ENCODE measurements at places on chromosomes 2 and 18. TPM values are rescaled to one million over a fixed set of nuclear protein-coding genes. Genes with fewer than 3 reads are reported as not detected.
A peak's percentile ranks its signal among the peaks of the same experiment; 100 is the strongest.

The LINC00305 gene
- total RNA-seq = not detected

The SKOR2 gene
- total RNA-seq = not detected

- no peaks in the 10 kb centered on the region for H3K36me3 ChIP-seq
- no peak overlapping the region for H3K27ac ChIP-seq
- H3K27me3 ChIP-seq = no peaks in the 10 kb centered on the region
- DNase-seq = peak; percentile 46
Observed at GRCh38 chr18:35407871-35408481, 30.8 kb upstream of the ZNF396 start.

The DYSF gene
- 14.7 TPM for total RNA-seq

GRCh38 chr2:88810488-88810887 lies 119.0 kb downstream of the RPIA start:
- no peaks in the 10 kb centered on the region for H3K4me1 ChIP-seq
- no peak for DNase-seq
- H3K36me3 ChIP-seq = no peaks in the 10 kb centered on the region
- H3K27me3 ChIP-seq = no peaks in the 10 kb centered on the region
- H3K4me3 ChIP-seq = no peak overlapping the region

The LYPD6B gene
- not detected for total RNA-seq

DNA sequence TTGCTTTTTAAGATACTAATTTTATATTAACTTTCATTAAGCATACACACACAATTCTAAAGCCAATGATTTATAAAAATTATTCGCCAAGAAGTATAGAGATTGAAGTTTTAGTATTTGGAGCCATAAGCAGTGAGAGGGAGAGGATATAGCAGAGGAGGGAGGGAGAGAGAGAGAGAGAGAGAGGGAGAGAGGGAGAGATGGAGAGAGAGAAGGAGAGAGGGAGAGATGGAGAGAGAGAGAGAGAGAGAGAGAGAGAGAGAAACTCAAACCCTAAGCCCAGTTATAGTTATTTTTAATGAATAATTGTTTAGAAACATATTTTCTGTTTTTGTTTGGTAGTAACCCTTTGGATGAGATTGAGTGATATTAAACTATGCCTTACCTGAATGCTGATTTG lies 5.3 kb downstream of the TWIST2 start:
- no peak for DNase-seq
- no peaks in the 10 kb centered on the region for H3K4me1 ChIP-seq
- peaks cover 16% of the 10 kb centered on the region for H3K27me3 ChIP-seq
- no peak overlapping the region for H3K27ac ChIP-seq
- H3K4me3 ChIP-seq = no peak overlapping the region

DNA sequence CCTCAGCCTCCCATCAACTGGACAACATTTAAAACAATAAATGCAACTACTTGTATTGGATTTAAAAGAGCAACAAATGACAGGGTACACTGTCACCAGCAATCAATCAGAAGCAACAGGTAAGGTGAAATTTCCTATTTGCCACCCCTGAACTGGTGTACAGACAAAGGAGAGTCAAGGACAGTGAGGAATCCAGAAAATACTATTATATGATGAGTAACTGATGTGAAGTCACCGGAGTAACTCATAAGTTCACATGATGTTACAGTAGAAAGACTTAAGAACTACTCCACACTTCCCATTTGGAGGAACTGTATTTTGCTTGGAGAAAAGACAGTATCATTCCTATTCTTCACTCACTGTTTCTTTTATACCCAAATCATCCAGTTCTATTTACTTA lies 4.1 kb upstream of the STAT1 start:
- H3K27me3 ChIP-seq = no peaks in the 10 kb centered on the region
- peaks cover 10% of the 10 kb centered on the region for H3K4me1 ChIP-seq
- no peaks in the 10 kb centered on the region for H3K36me3 ChIP-seq

The SCN7A gene
- total RNA-seq = 1.6 TPM

- H3K36me3 ChIP-seq = no peaks in the 10 kb centered on the region
- H3K27ac ChIP-seq = no peak overlapping the region
- no peak for DNase-seq
- H3K27me3 ChIP-seq = no peaks in the 10 kb centered on the region
- no peak overlapping the region for H3K4me3 ChIP-seq
Observed at GRCh38 chr2:9089831-9090230, 86.3 kb upstream of the MBOAT2 start.

The ZNF892 gene
- 9.2 TPM for total RNA-seq

GRCh38 chr18:63312737-63313395 lies 6.7 kb downstream of the BCL2 start:
- H3K4me3 ChIP-seq = no peak overlapping the region
- H3K4me1 ChIP-seq = peaks cover 32% of the 10 kb centered on the region
- DNase-seq = no peak
- H3K27me3 ChIP-seq = no peaks in the 10 kb centered on the region
- H3K36me3 ChIP-seq = no peaks in the 10 kb centered on the region

GRCh38 chr2:140550821-140551220 lies 1580.0 kb downstream of the LRP1B start:
- no peak overlapping the region for H3K4me3 ChIP-seq
- H3K27me3 ChIP-seq = no peaks in the 10 kb centered on the region
- no peak for DNase-seq
- H3K4me1 ChIP-seq = no peaks in the 10 kb centered on the region
- no peaks in the 10 kb centered on the region for H3K36me3 ChIP-seq
- no peak overlapping the region for H3K27ac ChIP-seq

GRCh38 chr18:25425024-25425423 lies 73.1 kb upstream of the ZNF521 start:
- H3K27me3 ChIP-seq = no peaks in the 10 kb centered on the region
- H3K27ac ChIP-seq = no peak overlapping the region
- H3K4me3 ChIP-seq = no peak overlapping the region
- no peaks in the 10 kb centered on the region for H3K36me3 ChIP-seq
- no peaks in the 10 kb centered on the region for H3K4me1 ChIP-seq

The GPR17 gene
- total RNA-seq = not detected

DNA sequence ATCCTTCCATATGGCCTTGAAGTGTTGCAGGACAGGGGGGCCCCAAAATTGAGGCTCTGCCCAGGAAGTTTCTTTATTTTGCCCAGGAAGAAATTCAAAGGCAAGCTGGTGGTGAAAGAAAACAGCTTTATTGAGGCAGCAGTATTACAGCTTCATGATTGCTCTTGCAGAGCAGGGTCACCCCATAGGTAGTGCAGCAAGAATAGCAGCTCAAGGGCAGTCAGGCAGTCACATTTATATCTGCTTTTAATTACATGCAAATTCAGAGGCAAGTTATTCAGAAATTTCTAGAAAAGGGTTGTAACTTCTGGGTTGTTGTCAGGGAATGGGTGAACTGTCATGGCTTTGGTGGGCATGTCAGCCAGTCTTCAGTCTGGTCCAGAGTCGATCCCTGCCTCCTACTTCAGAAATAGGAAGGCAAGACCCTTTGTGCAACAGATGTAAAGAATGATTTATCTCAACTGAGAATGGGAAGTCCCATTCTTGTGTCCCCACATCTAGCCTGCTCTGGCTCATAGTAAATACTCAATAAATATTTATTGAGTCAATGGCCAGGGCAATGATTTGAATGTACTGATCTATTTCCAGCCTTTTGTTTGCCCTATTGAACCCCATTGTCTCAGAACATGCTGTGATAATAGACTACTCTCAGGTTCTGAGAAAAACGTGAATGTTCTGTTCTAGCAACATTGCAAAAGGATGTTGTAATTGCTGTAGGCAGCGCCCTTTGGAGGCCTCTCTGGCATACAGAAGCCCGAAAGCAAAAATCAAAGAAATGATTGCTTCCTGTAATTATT lies 129.8 kb downstream of the MYO3B start:
- no peak overlapping the region for H3K27ac ChIP-seq
- no peaks in the 10 kb centered on the region for H3K27me3 ChIP-seq
- H3K4me1 ChIP-seq = no peaks in the 10 kb centered on the region
- no peak overlapping the region for H3K4me3 ChIP-seq
- H3K36me3 ChIP-seq = no peaks in the 10 kb centered on the region

DNA sequence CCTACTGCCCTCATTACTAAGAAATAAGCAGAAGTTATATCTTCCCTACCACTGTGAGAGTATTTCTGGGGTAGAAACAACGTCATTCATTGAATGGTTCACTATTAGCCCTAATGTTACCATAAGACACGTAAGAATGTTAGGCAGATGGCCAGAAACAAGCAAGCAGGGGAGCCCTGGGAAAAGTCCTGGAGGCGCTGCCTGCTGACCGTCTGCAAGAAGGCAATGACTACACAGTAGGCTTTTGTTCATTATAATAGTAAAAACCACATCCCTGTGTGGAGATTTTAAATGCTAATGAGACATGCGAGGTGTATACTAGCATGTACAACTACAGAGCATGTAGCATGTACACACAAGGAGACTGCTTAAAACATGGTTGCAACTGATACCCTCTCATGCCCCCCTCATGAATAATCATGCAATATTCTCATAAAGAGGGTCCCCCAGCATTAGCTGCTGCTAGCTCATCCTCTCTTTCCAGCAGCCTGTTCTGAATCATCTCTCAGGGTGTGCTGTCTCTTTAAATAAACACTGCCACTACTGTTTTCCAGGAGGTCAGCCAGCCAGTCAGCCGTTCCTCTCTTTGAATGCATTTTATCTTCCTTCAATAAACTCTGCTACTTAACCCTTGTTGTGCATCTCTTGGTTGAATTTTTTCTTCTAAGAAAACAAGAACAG lies 23.6 kb downstream of the SUCLG1 start:
- H3K27me3 ChIP-seq = no peaks in the 10 kb centered on the region
- DNase-seq = peak; percentile 51
- H3K4me1 ChIP-seq = peaks cover 11% of the 10 kb centered on the region

Measured in thyroid gland (tissue), 4 donors.